ENCODE measurements at places on chromosomes 2 and 18.

DNA sequence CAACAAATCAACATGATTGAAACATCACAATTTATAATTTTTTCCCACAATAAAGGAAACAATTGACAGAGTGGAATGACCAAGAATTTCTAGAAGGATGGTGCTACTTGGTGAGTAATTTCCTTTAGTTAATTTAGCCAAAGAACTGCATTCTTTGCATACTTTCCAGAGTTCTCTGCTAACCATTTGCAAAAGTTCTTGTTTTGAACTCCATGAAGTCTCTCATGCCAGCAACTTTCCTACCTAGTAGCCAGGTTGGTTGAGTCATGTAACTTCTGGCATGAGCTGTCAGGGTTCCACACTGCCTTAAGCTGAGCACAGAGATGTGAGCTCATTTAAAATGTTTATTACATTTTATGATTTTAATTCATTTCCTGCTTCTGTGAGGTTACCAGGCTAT, 539.6 kb downstream of the PID1 start:
- DNase-seq, result no peak

DNA sequence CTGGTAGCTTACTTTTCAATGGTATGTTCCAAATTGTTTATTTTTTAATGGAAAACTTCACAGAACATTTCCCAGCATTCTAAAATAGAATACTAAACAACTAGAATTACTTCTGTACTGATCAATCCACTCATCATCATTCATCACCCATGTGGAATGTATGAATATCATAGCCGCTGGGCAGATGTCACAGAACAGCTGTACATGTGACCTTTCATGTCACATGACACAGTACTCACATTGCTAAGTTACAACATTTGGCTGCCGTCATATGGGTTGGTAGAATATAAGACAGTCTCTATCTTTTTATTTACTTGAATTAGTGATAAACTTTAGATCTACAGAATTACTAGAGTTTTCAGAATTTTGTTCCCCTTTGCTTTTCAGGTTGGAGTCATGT, 387.6 kb downstream of the ZEB2 start:
- DNase-seq, result no peak

- no peak for DNase-seq
Observed at GRCh38 chr18:44870631-44871502, 190.2 kb downstream of the SETBP1 start.

GRCh38 chr2:127068351-127068741, 38.6 kb downstream of the BIN1 start:
- DNase-seq, result no peak

DNA sequence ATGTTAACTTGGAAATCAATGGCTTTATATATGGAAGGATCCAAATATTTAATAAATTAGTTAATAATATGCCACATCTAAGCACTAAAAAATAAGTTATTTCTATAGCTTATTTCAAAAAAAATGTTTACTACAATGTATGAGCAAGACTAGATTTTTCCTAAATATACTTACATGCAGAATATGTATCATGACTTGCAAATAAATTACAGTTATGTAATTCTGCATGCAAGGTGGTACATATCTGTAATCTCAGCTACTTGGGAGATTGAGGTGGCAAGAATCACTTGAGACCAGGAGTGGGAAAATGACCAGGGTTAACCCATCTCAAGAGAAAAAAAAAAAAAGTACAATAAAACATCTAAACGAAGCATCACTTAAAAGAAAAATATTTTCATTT, 11.6 kb downstream of the PUM2 start:
- DNase-seq, result no peak

GRCh38 chr2:235050980-235051351, 99.1 kb downstream of the SH3BP4 start:
- DNase-seq, result peak; percentile 11

DNA sequence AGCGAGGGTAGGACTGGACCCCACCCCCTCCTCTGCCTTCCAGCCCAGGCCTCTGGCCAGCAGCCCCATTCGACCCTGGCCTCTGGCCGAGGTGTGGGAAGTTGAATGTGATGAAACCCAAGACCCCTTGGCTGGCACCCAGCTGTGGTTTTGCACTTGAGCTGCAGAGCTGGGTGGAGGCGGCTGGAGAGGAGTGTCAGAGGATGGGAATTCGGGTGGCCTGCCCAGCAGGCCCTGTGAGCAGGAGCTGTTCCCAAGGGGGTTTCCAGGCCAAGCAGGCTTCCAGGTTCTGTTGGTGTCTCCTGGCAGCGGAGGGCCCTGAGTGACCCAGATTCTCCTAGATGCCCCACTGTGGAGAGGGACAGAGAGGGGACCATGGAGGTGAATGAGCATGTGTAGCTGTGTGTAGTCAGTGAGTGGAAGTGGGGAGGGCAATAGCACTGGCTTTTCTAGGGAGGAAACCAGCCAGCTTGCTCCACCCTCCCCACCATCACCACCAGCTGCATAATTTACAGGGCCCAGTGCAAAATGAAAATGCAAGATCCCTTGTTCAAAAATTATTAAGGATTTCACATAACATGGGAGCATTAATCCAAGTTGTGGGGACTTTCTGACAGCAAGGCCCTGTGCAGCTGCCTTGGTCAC, 172.2 kb upstream of the HAAO start:
- no peak for DNase-seq
